ENCODE measurements at places on chromosomes 6 and 20. TPM values are rescaled to one million over a fixed set of nuclear protein-coding genes. Genes with fewer than 3 reads are reported as not detected.

DNA sequence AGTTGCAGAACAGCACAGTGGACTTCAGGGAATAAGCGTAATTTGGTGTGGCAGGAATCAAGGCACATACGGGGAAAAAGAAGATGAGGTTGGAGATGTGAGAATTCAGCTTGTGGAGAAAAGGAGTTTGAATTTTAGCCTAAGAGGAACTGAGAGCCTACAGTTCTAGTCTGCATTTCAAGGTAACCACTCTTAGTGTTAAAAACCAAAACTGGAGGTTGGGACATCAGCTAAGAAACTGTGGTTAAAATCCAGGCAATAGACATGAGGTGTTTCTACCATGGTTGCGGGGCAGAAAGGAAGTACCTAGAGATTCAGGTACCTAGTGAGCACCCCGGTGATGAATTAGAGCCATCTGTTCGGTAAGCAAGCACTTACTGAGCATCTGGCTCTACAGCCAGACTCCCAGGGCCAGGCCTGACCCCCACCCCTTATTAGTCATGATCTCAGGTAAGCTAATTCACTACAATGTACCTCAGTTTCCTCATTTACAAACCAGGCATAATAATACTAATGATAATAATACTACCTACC, 44.4 kb downstream of the FAXC start:
- H3K27ac ChIP-seq, result no peak overlapping the region
- DNase-seq, result no peak
- no peak overlapping the region for H3K4me3 ChIP-seq
- H3K27me3 ChIP-seq, result no peaks in the 10 kb centered on the region

DNA sequence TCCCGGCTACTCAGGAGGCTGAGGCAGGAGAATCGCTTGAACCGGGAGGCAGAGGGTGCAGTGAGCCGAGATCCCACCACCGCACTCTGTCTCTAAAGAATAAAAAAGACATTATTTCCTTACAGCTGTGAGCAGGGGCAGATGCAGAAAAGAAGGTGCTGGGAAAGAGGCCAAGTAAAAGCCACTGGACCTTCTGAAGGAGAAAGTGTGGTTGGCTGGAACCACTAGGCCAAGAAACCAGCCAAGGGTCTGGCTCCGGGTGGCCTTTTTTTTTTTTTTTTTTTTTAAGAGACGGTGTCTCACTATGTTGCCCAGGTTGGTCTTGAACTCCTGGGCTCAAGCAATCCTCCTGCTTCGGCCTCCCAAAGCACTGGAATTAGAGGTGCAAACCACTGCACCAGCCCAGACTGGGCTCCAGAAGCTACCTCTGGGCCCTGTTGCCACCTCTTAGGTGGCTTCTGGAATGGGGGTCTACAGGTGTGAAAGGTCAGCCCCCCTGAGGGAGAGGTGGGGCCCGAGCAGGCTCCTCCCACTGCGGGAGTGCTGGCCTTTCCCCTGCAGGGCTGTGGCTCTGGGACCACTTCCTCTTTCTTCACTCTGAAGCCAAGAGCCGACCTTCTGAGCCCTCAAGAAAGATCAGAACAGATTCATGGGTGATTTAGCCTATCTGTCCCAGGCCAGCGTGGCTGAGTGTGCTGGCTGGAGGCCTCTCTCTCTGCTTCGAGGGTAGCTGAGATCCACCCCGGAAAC, at the start of gene FGD2:
Gene FGD2, plus strand, starts transcription at position 595 of the 750 bp plus-strand sequence. CDS start 163 bp downstream, outside the sequence.
- H3K36me3 ChIP-seq, result no peaks in the 10 kb centered on the region
- H3K4me1 ChIP-seq, result no peaks in the 10 kb centered on the region
- no peak for DNase-seq

The TGM3 gene
- total RNA-seq, result 0.43 TPM

DNA sequence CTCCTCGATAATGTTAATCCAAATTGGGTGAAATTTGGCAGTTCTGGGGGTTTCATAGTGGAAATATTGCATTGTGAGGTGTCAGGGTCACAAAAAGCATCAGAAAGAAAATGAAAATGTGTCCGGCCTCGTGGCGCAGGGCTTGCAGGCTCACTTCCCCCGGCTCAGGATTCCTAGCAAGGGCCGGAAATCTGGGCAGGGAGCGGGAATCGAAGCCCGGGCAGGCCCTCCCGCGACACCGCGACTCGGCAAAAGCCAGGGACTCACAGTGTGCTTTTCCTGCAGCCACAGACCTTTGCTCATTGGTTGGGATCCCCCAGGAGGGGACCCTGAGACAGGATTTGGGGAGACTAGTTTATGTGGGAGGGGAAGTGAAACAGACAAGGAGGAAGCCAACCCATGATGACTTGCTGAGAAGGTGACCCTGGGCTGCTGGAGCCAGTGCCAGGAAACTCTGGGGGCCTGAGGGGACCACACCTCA, 847 bp upstream of the CD93 start:
- no peaks in the 10 kb centered on the region for H3K36me3 ChIP-seq
- peaks cover 2% of the 10 kb centered on the region for H3K27me3 ChIP-seq
- peaks cover 15% of the 10 kb centered on the region for H3K4me1 ChIP-seq
- no peak overlapping the region for H3K4me3 ChIP-seq
- H3K27ac ChIP-seq, result no peak overlapping the region
- DNase-seq, result no peak

- no peaks in the 10 kb centered on the region for H3K27me3 ChIP-seq
- no peak overlapping the region for H3K4me3 ChIP-seq
- H3K4me1 ChIP-seq, result peaks cover 14% of the 10 kb centered on the region
- peaks cover 33% of the 10 kb centered on the region for H3K36me3 ChIP-seq
- H3K27ac ChIP-seq, result no peak overlapping the region
These were observed 104.9 kb downstream of the TULP4 start for GRCh38 chr6:158416883-158417759.
